T-helper 17 cell (primary cell): ENCODE measurements at places on chromosomes 2 and 18. TPM values are rescaled to one million over a fixed set of nuclear protein-coding genes. Genes with fewer than 3 reads are reported as not detected.

DNA sequence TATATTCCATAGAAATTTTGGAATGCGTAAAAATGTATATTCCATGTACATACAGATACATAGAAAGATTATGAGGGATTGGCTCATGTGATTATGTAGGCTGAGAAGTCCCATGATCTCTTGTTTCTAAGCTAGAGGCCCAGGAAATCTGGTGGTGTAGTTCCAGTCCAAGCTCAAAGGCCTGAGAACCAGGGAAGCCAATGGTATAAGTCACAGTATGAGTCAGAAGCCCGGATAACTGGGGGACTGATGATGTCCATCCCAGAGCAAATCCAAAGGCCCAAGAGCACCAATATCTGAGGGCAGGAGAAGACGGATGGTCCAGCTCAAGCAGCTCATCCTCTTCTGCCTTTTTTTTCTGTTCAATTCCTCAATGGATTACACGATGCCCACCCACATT lies 385.0 kb upstream of the KLHL29 start:
- DNase-seq = no peak

- no peak for DNase-seq
Observed at GRCh38 chr2:16475586-16475985, 190.0 kb downstream of the CYRIA start.

- no peak for DNase-seq
Observed at GRCh38 chr2:120539937-120540718, 194.2 kb downstream of the INHBB start.

Gene KRTCAP3
- 9.1 TPM for total RNA-seq

GRCh38 chr18:43277164-43277600 lies at the start of gene SYT4:
SYT4 (minus strand) TSS chr18:43277490; CDS start chr18:43277281, 209 bp downstream.
- no peak for DNase-seq

GRCh38 chr2:219861307-219861706 lies 233.9 kb downstream of the SLC4A3 start:
- DNase-seq = no peak

DNA sequence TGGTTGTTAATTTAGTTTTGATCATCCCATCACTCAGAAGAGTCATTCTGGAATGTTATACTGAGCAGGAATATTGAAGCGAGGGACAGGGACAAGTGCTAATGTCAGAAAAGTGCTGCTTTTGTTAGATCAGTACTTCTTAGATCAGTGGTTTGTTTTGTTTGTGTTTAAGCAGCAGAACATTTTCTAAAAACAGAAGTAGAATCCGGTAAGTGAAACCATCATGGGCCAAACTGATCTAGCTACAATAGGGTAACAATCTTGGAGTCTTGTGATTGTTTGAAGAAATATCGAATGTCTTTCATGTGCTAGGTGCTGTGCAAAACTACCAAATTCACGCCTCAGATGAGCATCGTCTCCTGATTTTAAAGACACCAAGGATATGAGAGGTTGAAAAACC lies 45.1 kb upstream of the SEC11C start:
- no peak for DNase-seq

DNA sequence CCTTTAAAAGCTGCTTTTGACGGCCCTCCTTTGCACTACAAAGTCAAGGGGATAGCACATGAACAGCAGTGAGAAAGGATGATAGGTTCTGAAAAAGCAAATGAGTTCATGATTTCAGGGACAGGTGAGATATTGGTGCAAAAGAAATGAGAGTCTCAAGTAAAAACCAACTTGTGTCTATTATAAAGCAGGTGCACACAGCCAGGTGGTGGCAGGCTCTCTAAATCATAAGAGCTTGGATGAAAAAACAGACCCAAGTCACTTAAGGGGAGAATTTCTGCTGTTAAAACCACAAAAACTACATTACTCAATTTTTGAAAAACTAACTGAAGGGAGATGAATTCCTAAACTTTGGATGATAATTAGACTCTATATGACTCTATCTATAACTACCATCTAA lies 201.5 kb downstream of the SP3 start:
- no peak for DNase-seq

DNA sequence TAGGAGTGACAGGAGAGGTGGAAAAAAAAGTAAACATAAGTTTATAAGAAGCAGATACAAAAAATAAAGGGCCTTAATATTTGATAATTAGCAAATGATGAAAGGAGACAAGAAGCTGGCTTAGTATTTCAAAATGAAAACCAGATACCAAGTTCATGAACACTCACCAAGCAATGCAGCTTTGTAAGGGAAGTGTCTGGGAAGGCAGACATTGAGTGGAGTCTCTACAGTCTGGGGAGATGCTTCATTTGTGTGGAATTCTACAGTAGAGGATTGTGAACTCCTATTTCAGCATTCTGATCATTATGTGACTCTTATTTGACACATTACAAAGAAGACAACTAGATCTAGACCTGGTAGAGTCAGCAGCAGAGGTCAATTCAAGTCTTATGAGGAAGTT lies 1072.7 kb downstream of the DSC3 start:
- no peak for DNase-seq

Gene ANO7
- total RNA-seq = 0.20 TPM

DNA sequence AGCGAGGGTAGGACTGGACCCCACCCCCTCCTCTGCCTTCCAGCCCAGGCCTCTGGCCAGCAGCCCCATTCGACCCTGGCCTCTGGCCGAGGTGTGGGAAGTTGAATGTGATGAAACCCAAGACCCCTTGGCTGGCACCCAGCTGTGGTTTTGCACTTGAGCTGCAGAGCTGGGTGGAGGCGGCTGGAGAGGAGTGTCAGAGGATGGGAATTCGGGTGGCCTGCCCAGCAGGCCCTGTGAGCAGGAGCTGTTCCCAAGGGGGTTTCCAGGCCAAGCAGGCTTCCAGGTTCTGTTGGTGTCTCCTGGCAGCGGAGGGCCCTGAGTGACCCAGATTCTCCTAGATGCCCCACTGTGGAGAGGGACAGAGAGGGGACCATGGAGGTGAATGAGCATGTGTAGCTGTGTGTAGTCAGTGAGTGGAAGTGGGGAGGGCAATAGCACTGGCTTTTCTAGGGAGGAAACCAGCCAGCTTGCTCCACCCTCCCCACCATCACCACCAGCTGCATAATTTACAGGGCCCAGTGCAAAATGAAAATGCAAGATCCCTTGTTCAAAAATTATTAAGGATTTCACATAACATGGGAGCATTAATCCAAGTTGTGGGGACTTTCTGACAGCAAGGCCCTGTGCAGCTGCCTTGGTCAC lies 172.2 kb upstream of the HAAO start:
- DNase-seq = no peak

Gene HTRA2
- total RNA-seq = 21.4 TPM

DNA sequence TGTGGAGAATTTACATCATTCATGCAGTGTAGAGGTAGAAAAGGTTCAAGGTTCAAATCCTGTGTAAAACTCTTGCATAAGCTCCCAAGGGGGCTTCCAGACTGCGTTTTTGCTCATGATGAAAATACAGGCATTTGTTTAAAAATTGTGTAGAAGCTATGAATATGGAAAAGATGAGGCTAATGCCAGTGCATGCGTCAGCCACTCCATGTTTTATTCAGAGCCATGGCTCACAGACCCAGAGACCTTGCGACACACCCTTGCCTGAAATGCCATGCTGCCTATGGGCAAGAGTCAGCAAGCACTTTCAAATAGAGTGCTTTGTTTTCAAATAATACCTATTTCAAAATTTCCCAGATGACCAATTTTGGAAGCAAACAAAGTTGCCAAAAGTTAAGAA lies 262.3 kb downstream of the TRIB2 start:
- no peak for DNase-seq

Gene SLC23A3
- 0.65 TPM for total RNA-seq

DNA sequence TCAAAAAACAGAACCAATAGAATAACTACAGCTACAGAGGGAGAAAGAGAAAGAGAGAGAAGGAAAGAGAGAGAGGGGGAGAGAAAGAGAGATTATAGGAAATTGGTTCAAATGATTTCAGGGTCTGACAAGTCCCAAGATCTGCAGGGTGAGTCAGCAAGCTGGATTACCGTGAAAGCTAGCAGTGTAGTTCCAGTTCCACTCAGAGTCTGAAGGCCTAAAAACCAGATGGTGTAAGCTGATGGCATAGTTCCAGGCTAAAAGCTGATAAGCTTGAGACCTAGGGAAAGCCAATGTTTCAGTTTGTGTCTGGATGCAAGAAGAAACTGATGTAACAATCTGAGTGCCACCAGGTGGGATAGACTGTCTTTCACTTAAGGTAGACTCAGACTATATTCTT lies 397.7 kb downstream of the TRIB2 start:
- DNase-seq = no peak

- DNase-seq = no peak
Observed at GRCh38 chr2:1045109-1045508, 94.5 kb downstream of the SNTG2 start.

DNA sequence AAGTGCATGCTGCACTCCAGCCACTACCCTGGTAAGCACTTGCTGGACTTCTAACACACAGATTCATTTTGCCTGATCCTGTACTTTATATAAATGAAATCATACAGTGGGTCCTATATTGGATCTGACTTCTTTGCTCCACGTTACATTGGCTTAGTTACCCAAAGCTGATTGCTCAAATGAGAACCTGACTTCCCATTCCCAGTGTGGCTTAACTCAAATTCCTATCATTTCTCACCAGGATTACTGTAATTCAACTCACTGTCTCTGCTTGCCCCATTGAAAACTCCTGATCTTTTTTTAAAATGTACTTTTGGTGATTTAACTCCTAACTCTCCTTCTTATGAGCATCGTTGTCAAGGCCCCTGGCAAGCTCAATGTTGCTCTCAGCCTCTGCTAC lies 1.4 kb downstream of the RSAD2 start:
- no peak for DNase-seq

Gene ITGB6
- total RNA-seq = not detected
